Effector memory CD4-positive, alpha-beta T cell (primary cell): ENCODE measurements at places on chromosomes 2 and 18.

GRCh38 chr2:102391565-102391964 is 31.4 kb upstream of the IL18RAP start:
- H3K27ac ChIP-seq, result no peak overlapping the region
- H3K4me1 ChIP-seq, result peaks cover 11% of the 10 kb centered on the region
- H3K36me3 ChIP-seq, result no peaks in the 10 kb centered on the region
- H3K4me3 ChIP-seq, result no peak overlapping the region
- H3K27me3 ChIP-seq, result no peaks in the 10 kb centered on the region

DNA sequence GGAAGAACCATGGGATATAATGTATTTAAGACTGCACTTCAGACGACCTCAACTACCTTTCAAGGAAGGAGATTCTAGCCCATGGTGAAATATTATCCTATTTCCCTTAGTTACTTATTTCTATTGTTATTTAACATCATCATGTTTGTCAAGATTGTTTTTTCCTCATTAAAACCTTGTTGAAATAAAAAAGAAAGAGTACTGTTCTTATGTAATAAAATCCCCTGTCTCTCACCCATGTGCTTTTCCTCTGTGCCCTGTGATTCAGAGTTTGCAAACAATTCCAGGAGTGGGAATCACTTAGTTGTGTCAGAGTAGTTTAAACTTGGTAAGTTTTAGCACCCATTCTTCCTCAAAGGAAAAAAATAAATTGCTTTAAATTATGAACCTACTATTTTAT is 43.6 kb downstream of the ERBB4 start:
- no peaks in the 10 kb centered on the region for H3K27me3 ChIP-seq
- H3K27ac ChIP-seq, result no peak overlapping the region
- no peaks in the 10 kb centered on the region for H3K4me1 ChIP-seq
- DNase-seq, result no peak
- H3K36me3 ChIP-seq, result no peaks in the 10 kb centered on the region

DNA sequence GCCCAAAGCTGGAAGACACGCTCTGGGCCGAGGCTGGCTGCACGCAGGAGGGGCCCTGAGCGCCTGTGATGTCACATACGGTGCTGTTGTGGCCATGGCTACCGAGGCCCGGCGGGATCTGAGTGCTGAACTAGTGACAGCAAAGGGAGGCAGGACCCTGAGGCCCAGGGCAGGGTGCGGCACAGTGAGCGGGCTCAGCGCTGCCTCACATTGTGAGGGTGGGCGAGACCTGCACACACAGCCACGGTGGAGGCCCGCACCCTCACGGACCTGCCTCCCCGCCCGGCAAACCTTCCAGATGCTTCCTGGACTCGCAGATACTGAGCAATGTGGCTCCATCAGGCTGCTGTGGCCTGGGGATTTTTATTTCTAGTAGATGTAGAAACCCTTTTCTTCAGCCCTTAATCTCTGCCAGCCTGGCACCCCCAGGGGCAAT is 133.8 kb upstream of the CTDP1 start:
- H3K4me3 ChIP-seq, result no peak overlapping the region
- H3K27ac ChIP-seq, result no peak overlapping the region
- no peaks in the 10 kb centered on the region for H3K27me3 ChIP-seq
- DNase-seq, result no peak
- no peaks in the 10 kb centered on the region for H3K4me1 ChIP-seq
- no peaks in the 10 kb centered on the region for H3K36me3 ChIP-seq

DNA sequence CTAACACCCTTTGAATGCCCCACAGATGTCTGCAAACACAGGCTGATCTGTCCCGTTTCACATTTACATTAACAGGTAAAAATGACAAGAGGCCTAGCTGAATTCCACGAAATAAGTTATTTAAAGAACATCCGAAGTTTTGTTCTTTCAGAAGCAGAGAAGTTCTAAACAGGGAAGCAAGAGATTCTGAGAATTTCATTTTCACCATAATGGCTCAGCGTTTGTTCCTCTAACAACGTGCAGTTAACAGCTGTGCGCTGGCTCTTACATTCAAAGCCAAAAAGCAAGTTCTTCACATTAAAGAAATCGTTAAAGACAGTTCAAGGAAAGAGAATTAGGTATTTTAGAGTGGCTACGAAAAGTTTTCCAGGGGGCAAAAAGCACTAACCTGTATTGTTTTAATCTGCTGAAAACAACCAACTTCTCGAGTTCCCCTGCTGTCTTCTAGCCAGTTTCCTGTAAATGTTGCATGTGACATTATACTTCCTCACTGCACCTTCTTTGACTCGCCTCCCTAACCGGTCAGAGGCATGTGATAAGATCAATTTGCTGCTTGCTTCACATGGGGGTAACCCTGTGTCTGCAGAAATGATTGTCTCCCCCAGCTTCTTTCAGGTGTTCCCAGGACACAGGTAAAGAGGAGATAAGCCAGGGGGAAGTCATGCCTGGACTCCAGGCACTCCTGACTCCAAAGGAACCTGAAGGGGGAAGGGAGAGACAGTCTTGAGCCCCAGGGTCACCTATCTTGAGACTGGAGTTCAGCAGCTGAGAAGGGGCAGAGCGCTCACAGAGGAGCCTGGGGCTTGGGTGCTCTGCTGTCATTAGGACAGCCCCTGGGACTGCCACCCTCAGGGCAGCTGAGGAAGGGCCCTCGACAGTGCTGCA is 36.8 kb upstream of the WIPF1 start:
- peak overlapping the region; percentile 74 for H3K27ac ChIP-seq
- H3K4me1 ChIP-seq, result peaks cover 28% of the 10 kb centered on the region
- peak; percentile 27 for DNase-seq
